NCI-H1930 (cell line): ENCODE measurements at places on chromosomes 3 and 15.

GRCh38 chr15:96072821-96073220, 257.7 kb upstream of the NR2F2 start:
- no peak for DNase-seq

GRCh38 chr3:62798000-62798399, 77.2 kb downstream of the CADPS start:
- DNase-seq, result no peak

- DNase-seq, result no peak
Measured at GRCh38 chr3:46989146-46989810, 9.8 kb downstream of the NBEAL2 start.

DNA sequence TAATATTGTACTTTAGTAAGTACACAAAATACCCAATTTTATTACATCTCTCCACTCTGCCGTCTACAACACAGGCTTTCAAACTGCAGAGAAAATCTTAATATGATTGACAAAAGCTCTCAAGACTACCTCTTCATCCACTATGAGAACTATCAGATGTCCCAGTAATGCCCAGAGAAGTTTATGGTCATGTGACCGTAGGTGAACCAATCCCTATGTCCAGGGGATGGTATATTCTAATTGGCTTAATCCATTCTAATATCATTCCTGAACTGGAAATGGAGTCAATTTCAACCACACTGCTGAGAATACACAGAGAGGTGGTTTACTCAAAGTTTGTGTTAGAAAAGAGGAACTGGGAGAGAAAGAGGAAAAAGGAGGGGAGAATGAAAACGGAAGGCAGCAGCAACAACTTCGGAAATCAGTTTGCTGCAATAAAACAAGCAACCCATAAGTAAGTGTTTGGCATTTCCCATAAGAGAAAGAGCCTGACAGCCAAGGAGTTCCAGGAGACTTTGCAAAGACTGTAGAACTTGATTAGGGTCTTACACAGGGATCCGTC, 7.3 kb downstream of the SST start:
- DNase-seq, result no peak

DNA sequence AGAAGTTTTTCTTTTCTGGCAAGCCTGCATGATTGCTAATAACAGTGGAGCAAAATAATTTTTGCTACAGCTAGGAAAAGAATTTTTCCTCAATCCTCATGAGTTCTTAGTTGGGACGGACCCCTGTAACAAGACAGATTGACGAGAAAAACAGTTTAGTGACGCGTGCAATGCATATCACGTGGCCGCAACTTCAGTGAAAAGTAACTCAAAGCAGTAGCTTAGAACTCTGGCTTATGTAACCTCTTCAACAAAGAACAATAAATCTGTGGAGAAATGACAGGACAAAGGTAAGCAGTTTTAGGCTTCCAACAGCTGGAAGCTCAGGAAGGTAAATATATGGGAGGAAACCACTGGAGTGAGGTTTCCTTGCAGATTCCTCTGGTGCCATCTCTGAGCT, 19.7 kb downstream of the FAM107A start:
- no peak for DNase-seq

DNA sequence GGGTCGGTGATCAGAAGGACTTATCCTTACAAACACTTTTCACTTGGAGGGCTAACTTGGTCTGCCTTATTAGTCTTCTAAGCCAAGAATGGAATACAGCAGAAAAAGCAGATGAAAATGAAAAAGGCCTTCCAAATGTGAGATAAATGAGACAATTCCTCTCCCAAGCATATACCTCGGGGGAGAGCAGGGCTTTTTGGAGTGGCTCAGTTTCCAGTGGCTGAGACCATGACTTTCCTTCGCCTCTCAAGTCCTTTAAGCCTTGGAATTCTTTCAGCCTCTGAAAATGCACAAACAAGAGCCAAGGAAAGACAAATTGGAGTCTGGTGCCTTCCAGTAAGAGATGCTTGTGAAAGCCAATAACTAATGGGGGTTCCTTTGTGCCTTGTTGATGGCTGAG, 130.9 kb downstream of the DTWD1 start:
- DNase-seq, result no peak

- no peak for DNase-seq
Measured at GRCh38 chr15:80431635-80432344, 27.6 kb downstream of the ARNT2 start.

DNA sequence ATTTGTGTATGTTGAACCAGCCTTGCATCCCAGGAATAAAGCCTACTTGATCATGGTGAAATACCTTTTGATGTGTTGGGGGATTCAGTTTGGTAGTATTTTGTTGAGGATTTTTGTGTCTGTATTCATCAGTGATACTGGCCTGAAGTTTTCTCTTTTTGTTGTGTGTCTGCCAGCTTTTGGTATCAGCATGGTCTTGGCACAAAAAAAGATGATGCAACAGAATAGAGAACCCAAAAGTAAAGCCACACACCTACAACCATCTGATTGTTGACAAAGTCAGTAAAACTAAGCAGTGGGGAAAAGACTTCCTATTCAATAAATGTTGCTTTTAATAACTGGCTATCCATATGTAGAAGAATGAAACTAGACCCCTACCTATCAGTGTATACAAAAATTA, 77.6 kb downstream of the TCF12 start:
- DNase-seq, result no peak

DNA sequence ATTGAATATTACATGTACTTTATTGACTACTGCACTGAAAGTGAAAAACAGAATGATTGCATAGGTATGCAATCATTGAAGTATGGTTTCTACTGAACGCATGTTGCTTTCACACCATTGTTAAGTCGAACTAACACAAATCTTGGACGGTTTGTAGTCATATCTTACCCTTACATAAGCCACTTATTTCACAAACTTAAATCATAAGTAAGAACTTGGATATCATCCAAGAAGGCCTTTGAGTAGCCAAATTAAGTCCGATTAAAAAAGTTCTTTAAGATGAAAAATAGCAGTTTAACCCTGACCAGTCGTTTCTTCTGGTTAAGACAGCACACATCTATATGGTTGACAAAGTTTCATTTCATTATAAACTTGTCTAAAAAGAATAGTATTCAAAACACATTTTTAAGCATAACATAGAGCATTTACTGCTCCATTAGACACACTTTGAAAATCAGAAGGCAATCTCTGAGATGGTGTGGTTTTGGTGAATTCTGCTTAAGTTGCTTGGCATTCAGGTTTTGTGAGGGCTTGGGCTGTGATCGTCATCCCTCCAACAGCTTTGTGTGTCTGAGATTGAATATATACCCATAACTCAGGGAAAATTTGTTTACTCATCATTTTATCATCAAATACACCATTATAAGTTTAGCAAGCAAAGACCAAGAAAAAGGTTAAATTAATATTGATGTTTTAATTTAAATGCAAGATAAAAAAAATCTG, 92.2 kb downstream of the NFKBIZ start:
- no peak for DNase-seq

DNA sequence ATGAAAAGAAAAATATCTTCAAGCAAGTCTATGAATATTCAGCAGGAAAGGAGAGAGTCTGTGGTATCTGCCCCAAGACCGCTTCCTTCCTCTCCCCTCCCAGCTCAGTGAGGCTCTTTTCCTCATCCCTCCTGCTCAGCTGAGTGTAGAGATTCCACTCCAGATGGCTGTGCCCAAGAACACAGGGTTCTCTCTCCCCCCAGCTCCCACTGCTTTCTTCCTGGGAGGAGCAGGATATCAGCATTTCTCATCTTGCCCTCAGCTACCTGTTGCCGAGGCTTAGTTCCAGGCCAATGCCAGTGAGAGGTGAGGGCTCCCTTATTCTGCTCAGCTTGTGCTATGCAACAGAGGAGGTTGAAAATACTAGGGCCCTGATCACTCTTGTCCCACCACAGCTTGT, 211.9 kb downstream of the SV2B start:
- no peak for DNase-seq

DNA sequence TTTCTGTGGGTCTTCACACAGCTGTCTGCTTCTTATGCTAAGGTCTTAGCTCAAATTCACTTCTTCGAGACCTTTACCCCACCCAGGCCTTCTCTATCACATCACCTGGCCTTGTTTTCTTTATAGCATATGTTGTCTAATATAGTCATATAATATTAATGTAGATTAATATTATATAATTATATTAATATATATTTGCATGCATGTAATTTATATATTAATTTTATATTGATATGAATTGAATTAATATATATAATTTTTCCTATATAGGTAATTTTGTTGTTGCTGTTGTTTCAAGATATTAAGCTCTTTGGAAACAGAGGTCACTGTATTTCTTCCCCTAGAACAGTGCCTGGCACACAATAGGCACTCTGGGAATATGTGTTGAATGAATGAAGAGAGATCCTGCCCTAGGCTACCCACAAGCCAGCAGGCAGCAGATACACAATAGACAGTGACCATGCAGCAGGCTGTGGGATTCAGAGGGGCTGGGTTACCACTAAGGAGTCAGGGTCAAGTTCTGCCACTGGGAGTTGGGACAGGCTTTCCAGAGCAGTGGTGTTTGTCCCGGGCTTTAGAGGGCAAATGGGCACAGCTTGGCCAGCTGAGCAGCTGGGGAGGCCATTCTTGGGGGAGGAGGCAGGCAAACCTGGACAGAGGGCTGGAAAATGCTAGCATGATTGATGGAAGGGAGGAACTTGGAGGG, 126.3 kb downstream of the DNAJB8 start:
- no peak for DNase-seq

- DNase-seq, result no peak
Measured at GRCh38 chr3:140602781-140603180, 75.1 kb upstream of the TRIM42 start.
